ENCODE measurements at places on chromosomes 16 and 17.

DNA sequence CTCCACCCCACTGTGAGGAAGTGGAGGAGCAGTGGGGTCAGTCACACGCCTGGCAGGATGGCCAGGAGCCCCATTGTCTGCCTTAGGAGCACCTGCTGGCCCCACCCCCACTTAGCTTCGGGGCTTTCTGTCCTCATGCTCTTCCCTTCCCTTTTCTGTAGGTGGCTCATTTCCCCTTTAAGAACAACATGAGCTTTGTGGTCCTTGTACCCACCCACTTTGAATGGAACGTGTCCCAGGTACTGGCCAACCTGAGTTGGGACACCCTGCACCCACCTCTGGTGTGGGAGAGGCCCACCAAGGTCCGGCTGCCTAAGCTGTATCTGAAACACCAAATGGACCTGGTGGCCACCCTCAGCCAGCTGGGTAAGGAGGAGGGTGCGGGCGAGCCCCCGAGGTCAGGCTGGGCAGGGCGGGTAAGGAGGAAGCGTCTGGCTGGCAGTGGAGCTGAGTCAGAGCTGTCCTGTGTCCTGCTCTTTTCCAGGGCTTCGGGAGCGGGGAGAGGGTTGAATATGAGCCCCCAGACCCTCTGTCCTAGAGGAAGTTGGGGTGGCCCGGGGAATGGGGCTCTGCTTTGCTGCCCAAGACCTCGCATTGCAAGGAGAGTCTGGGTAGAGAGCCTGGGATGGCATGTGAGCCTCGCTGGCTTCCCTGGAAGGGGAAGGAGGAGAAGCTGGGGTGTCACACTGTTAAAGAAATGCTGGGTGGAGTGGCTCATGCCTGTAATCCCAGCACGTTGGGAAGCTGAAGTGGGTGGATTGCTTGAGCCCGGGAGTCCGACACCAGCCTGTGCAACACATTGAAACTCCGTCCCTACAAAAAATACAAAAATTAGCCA, 9.2 kb upstream of the SERPINF1 start:
- no peak for DNase-seq

DNA sequence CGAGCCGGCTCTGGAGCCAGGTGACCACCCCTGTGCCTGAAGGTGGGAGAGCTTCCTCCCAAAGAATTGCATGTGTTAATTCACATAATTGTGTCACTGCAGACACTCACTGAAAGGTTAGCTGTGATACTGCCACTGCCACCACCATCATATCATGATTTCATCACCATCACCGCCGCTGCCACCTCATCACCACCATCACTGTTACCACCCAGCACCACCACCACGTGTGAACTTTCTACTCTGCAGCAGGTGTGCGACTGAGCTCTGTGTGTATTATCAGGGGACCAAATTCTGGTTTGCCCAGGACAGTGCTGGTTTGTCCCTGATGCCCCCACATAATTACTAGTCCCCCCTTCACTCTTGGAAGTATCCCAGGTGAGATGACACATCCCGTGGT, 15.2 kb downstream of the BCAR1 start:
- no peak for DNase-seq

GRCh38 chr17:51638971-51639370, 378.6 kb downstream of the UTP18 start:
- no peak for DNase-seq

GRCh38 chr17:45852535-45853297, 8.0 kb downstream of the SPPL2C start:
- DNase-seq: peak; percentile 56

DNA sequence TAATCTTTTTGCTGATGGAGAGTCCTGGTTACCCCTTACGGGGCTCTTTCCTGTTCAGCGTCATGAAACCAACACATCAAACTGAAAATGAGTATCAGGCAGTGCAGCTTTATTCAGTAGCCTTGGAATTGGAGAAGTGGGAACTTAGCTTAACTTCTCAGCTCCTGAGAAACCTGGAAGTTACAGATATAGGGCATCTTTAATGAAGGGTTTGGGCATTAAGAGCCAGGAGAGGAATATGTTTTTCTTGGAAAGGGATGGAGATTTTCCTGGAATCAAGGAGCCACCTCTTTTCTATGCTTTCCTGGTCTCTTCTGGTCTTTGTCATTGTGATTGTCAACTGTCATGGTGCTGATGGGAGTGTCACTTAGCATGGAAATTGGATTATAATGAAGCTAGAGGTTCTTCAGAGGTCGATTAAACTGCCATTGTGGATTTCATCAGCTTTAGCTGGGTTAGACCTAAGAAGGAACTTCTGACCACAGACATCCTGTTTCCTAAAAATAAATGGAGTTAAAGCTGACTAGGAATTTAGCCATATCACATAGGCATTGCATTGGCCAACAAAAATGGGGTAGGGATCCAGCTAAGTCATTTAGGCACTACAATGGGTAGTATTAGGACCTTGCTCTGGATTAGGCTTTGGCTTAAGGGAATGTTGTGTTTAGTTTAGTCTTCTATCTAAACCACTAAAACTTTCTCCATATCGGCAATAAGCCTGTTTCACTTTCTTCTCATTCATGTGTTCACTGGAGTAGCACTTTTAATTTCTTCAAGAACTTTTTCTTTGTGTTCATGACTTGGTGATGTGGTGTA, 186.4 kb downstream of the BCAS3 start:
- DNase-seq: peak; percentile 69

GRCh38 chr17:11980813-11981212, 16.5 kb downstream of the ZNF18 start:
- DNase-seq: peak; percentile 16

DNA sequence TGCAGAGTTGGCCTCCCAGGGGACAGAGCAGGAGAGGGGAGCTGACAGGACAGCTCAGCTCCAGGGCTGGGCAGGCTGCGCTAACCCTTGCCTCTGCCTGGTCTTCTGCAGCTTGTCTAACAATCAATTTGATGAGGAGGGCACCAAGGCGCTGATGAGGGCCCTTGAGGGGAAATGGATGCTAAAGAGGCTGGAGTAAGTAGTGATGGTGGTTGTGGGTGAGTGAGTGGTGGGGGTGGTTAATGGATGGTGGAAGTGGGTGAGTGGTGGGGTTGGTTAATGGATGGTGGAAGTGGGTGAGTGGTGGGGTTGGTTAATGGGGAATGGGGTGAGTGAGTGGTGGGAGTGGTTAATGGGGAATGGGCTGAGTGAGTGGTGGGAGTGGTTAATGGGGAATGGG, 22.0 kb upstream of the CPNE2 start:
- no peak for DNase-seq

DNA sequence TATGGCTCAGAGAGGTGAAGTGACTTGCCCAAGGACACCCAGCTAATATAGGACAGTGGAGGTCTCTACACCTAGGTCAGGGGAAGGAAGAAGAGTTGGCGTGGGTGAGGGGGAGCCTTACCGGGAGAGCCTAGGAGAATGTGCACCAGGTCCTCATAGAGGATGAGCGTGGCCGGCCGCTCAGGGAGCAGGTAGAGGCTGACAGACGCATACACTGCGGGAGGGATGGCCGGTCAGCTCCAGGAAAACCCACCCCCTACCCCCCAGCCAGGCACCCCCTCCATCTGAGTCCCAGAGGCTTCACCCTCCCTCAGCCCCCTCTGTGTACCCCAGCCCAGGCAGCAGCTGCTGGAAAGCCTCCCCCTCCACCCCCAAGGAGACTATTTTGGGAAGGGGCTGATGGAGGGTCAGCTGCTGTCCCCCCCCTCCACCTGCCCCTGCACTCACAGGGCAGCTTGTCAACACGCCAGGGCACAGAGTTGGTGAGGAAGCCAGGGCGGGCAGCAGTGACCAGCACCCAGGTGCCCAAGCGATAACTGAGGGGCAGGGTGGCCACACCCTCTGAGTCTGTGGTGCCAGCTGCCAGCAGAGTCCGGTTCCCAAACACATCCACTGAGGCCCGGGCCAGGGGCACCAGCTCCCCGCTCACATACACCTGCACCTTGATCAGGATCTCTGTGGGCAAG, 4.1 kb downstream of the FAM171A2 start:
- no peak for DNase-seq

DNA sequence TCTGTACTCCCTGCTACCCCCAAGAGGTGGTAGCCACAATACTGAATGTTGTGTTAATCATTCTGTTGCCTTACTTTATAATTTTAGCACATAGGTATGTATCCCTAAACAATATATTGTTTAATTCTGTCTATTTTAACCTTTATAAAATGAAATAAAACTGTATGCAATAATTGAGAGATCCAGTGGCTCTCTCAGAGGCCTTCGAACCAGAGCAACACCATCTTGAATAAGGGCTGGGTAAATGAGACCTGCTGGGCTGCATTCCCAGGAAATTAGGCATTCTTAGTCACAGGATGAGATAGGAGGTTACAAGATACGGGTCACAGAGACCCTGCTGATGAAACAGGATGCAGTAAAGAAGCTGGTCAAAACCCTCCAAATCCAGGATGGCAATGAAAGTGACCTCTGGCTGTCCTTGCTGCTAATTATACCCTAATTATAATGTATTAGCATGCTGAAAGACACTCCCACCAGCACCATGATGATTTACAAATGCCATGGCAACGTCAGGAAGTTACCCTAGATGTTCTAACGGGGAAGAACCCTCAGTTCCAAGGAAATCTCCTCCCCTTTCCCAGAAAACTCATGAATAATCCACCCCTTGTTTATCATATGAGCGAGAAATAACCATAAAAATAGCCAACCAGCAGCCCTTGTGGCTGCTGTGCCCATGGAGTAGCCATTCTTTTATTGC, 2.0 kb upstream of the CANT1 start:
- peak; percentile 79 for DNase-seq

GRCh38 chr17:9292561-9292941, 271.2 kb downstream of the NTN1 start:
- no peak for DNase-seq

DNA sequence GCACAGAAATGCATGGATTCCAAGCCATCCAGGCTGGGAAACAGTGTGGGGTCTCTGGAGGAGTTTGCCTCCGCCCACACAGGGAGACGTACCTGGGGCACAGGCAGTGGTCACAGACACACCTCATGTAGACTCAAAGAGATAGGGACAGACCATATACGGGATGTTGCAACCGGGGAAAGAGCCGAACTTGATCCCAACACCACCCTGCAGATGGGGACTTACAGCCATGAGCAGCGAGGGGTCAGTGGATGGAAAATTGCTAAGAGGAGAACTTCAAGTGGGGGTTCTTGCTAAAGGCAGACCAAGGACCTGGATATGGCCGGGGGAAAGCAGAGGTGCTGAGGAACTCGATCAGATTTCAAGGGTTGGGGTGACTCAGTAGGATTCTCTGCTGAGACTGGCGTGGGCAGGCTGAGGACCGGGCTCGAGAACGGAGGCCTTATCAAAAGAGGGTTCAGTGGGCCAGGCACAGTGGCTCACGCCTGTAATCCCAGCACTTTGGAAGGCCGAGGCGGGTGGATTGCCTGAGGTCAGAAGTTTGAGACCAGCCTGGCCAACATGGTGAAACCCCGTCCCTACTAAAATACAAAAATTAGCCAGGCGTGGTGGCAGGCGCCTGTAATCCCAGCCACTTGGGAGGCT, 12.0 kb upstream of the DNAH17 start:
- DNase-seq: no peak

- no peak for DNase-seq
Measured at GRCh38 chr17:73205459-73205961, 12.7 kb downstream of the COG1 start.

DNA sequence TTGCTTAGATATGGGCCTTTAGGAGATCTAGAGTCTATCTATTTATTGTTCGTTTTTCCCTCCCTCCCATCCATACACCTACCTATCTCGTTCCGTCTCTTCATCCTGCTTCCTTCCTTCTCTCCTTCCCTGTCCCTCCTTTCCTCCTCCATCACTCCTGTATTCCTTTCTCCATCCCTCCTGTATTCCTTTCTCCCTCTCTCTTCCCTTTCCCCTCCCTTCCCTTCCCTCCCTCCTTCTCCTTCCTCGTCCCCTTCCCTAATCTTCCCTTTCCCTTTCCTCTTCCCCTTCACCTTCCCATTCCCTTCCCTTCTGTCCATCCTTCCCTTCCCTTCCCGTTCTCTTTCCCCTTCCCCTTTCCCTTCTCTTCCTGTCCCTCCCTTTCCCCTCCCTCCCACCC, 10.6 kb downstream of the GP2 start:
- no peak for DNase-seq

DNA sequence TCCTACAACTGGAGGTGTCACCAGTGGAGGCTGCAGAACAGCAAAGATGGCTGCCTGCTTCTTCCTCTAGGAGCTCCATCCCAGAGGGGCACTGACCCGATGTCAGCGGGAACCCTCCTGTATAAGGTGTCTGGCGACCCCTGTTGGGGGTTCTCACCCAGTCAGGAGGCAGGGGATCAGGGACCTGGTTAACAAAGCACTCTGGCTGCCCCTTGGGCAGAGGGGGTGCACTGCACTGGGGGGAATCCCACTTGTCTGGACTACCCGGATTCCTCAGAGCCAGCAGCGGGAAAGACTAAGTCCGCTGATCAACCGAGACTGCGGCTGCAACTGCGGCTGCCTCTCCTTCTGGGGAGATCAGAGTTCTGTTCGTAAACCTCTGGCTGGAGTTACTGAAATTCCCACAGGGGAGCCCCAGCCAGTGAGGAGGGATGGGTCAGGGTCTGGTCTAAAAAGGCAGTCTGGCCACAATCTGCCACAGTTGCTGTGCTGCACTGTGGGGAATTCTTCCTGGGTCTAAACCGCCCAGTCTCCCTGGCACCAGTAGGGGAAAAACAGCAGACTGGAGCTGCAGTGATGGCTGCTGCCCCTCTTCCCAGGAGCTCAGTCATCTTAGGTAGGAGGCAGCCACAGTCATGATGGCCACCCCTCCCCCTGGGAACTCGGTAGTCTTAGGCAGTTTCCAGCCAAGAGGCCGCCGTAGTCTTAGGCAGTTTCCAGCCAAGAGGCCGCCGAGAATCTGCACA, 213.4 kb downstream of the CYB561 start:
- DNase-seq: no peak
